Renal cortical epithelial cell (primary cell): ENCODE measurements at places on chromosomes 7 and 10.

DNA sequence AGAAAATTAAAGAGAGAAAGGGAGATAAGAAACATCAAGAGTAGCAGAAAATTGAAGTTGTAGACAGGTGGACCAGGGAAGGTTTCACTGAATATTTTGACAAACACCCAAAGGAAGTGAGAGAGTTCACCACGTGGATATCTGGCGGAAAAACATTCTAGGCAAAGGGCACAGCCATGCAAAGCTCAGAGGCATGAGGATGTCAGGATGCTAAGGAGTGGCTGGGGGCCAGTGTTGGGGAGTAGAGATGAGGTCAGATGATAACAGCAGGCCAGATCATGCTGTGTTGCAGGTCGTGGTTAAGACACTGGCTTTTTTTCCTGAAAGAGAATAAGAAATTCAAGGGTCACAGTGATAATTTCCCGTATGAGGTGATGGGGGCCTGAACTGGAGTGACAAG is 181.9 kb downstream of the DGKI start:
- DNase-seq = no peak

DNA sequence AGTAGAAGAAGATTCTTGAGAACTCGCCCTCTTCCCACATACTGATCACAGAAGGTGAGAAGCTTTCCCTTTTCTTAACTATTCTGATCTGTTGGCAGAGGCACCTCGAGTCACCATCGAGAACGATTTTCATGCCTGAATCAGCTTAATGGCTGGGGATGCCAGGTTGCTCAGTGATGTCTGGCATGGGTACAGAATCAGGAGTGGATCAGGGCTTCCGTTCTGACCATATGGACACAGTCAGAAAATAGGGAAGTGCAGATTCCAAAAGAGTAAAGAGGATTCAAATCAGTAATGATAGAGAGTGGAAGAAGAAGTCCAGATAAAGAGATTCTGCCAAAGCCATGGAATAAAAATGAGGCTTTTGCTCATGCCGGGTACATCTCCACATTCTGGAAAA is 52.0 kb upstream of the GRB10 start:
- DNase-seq = no peak

DNA sequence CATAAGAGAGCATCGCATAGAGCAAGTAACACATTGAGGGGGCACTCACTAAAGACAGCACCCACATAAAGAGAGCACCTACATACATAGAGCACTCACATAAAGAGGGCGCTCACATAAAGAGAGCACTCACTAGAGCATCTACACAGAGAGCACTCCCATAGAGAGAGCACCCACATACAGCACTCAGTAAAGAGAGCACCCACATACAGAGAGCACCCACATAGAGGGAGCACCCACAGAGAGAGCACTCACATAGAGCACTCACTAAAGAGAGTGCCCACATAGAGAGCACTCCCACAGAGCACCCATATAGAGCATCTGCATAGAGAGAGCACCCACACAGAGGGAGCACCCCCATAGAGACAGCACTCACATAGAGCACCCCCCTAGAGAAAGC is 47.8 kb downstream of the INSIG1 start:
- DNase-seq = no peak

- peak; percentile 40 for DNase-seq
Observed at GRCh38 chr7:142548978-142549377, 200.3 kb upstream of the PRSS1 start.

GRCh38 chr10:116706281-116706680 is 36.1 kb downstream of the HSPA12A start:
- no peak for DNase-seq

GRCh38 chr7:94580601-94581000 is 71.0 kb downstream of the CASD1 start:
- DNase-seq = peak; percentile 86

DNA sequence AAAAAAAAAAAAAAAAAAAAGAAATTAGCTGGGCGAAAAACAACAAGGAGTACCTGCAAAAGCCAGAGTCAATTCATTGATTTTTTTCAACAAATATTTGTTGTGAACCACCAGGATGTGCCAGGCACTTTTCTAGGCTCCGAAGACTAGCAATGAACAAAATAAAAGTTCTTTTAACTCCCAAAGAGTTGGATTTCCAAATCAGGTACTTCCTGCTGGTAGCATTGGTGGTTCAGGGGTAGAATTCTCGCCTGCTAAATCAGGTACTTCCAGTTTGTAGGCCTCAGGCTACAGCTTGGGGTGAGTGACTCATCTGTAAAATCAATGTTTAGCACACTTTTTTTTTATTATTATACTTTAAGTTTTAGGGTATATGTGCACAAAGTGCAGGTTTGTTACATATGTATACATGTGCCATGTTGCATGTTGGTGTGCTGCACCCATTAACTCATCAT is 10.9 kb downstream of the PPA1 start:
- peak; percentile 80 for DNase-seq

DNA sequence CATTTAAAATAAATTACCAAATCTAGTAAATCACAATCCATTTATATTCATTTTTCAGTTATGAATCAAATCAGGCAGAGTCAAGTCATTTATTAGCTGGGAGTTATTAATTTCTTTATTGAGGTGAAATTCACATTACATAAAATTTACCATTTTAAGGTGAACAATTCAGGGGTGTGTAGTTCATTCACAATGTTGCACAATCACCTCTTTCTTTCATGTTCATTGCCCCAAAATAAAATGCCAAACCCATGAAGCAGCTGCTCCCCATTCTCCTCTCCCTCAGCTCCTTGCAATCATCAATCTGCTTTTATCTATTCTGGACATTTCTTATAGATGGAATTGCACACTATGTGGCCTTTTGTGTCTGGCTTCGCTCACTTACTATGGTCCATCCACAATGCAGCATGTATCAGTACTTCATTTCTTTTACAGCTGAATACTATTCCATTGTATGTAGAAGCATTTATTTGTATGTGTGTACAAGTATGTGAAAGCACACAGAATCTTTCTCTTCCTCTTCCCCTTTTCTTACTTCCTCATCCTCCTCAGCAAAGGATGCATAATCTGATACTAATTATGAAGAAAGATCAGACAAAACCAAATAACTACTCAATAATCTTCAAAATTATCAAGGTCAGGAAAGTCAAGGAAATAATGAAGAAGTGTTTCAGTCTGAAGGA is 60.6 kb downstream of the LMBR1 start:
- no peak for DNase-seq

DNA sequence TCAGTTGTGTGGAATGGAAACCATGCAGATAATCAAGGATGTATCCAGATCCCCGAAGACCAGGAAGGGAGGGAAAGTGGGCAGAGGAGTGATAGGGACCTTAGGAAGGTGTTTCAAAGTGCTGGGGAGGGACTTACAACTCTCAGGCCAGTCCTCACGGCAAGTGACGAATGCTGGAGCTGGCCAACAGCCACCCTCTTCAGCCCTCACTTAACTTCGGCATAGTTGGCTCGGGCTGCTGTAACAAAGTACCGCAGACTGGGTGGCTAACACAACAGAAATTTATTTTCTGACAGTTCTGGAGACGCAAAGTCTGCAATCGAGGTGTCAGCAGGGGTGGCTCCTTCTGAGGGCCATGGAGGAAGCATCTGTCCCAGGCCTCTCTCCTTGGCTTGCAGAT is 265.9 kb upstream of the YAE1 start:
- no peak for DNase-seq

- no peak for DNase-seq
Observed at GRCh38 chr10:20624642-20625041, 272.5 kb downstream of the NEBL start.

- DNase-seq = no peak
Observed at GRCh38 chr10:81877596-81877995, 2.6 kb downstream of the NRG3 start.

DNA sequence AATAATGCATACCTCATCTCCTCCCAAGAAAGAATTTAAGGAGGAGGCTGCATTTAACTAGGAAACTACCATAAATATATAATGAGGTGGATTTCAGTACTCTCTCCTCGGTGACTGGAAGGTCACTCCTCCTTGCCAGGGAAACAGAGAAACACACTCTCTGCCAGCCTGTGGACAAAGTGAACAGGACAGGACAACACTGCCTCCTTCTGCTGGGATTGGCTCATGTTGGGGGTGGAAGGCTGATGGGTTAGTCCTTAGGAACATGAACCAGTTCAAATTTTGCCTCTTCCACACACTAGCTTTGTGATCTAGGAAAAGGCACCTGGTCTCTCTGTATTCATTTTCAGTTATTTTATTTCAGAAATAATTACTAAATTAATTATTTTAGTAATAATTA is 50.6 kb upstream of the STEAP4 start:
- peak; percentile 33 for DNase-seq

GRCh38 chr10:8803992-8804391 is 749.5 kb downstream of the GATA3 start:
- no peak for DNase-seq

DNA sequence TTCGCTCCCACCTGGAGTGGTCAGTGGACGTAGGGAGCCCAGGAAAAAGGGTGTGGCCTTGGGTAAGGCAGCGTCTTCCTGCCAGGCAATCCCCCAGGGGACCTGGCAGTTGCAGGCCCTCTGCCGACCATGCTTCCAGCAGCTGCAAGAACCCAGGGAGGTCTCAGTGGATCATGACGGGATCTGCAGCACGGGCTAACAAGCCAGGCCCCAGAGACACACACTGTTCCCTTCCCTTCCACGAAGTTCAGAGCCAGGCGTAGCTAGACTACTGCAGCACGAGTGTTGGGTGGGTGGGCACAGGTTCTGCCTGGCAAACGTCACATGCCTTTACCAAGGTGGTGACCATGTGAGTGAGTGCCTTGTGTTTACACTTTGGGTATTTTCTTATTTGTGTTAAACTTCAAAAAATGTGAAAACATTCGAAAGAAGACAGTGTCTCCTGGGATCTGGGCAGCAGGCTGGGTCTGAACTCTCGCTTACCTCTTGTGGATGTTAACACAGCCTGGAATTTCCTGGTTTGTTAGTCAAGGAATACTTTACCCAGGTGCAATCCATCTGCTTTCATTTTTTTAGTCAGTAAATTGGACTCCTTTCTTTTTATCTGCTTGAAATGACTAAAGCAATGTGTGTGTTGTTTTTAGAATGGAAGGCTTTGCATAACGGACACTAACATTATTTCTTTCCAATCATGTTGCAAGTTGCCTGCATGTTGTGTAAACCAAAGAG is 48.2 kb upstream of the VIPR2 start:
- DNase-seq = no peak

DNA sequence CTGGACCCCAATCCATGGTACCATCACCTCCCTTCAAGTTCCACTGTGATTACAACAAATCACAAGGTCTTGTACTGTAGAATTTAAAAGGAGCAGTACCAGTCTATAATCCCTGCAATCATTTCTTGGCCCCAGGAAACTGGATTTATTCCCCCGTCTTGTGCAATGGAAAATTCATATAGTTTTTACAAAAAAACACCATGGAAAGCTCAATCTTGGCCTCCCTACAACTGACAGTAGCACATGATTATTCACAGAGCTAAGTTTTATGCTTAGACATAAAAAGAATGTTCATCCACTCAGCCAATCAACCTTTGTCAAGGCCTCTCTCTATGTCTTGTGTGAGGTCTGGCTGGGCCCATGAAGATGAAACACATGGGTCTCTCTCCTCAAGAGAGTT is 10.2 kb downstream of the DGKI start:
- DNase-seq = no peak

GRCh38 chr10:4070184-4070583 is 285.2 kb upstream of the KLF6 start:
- DNase-seq = no peak

DNA sequence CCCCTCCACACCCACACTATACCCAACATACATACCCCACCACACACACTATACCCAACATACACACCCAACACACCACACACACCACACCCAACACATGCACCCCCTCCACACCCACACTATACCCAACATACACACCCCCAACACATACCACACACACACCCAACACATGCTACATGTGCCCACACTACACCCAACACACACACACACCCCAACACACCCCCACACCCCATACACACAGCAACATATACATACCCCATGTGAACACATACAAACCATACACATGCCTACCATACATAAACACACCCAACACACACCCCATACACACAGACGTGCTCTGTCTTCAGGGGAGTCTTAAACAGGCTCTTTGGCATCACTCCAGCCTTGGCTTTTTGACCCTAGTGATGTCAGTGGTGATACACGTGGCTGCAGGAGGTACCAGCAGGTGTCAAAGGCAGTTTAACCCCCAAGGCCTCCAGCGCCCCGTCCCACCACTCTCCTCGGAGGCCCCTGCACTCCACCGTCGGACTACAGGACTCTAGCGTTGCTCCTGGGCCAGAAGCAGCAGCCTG is 73.4 kb downstream of the HIPK2 start:
- DNase-seq = no peak

DNA sequence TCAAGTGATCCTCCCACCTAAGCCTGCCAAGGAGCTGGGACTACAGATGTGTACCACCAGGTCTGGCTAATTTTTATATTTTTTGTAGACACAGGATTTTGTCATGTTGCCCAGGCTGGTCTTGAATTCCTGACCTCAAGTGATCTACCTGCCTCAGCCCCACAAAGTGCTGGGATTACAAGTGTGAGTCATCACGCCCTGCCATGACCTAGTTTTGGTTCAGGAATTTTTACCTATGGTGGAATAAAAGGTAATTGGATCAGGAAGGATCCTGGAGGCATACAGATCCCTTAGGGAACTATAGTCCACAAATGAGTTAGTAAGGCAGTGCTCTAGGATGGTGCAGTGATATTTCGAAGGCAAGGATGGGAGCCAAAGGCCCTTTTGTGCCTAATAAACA is 717.9 kb downstream of the PHTF2 start:
- DNase-seq = peak; percentile 3

- DNase-seq = no peak
Observed at GRCh38 chr10:24237801-24238395, 29.0 kb downstream of the KIAA1217 start.

GRCh38 chr10:522350-522749 is 167.1 kb downstream of the DIP2C start:
- no peak for DNase-seq

GRCh38 chr10:22481687-22482539 is 136.6 kb downstream of the SPAG6 start:
- peak; percentile 14 for DNase-seq

- no peak for DNase-seq
Observed at GRCh38 chr7:100189061-100189460, 11.3 kb downstream of the STAG3 start.

GRCh38 chr7:140239653-140239935 is 62.8 kb upstream of the KDM7A start:
- DNase-seq = no peak

- no peak for DNase-seq
Observed at GRCh38 chr7:88452646-88453045, 146.0 kb upstream of the STEAP4 start.

GRCh38 chr10:19449860-19450259 is 366.4 kb upstream of the PLXDC2 start:
- no peak for DNase-seq

GRCh38 chr7:106824458-106824857 is 40.6 kb upstream of the PIK3CG start:
- DNase-seq = peak; percentile 53

DNA sequence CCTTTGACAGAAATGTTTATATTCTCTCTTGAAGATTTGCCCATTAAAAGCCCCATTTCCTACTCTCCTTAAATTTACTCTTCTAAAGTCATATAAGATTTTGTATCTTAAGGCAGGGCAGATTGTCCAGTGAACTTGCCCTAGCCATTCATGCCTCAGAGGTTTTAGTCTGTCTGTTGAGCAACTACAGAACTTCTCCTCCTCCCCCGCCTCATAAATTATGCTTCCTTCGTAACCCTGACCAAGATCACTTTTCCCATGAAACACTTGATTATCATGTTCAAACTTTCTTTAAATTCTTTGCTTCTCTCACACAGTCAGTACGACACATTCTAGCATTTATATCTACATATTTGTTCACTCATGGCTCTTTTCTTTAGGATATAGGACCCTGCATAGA is 621.3 kb downstream of the ANKRD7 start:
- DNase-seq = peak; percentile 28

GRCh38 chr10:92757711-92758104 is 68.0 kb downstream of the HHEX start:
- no peak for DNase-seq
